ENCODE measurements at places on chromosomes 1 and 21.
A peak's percentile ranks its signal among the peaks of the same experiment; 100 is the strongest.

- peak; percentile 38 for DNase-seq
Observed at GRCh38 chr21:43645136-43645891, 14.0 kb downstream of the HSF2BP start.

DNA sequence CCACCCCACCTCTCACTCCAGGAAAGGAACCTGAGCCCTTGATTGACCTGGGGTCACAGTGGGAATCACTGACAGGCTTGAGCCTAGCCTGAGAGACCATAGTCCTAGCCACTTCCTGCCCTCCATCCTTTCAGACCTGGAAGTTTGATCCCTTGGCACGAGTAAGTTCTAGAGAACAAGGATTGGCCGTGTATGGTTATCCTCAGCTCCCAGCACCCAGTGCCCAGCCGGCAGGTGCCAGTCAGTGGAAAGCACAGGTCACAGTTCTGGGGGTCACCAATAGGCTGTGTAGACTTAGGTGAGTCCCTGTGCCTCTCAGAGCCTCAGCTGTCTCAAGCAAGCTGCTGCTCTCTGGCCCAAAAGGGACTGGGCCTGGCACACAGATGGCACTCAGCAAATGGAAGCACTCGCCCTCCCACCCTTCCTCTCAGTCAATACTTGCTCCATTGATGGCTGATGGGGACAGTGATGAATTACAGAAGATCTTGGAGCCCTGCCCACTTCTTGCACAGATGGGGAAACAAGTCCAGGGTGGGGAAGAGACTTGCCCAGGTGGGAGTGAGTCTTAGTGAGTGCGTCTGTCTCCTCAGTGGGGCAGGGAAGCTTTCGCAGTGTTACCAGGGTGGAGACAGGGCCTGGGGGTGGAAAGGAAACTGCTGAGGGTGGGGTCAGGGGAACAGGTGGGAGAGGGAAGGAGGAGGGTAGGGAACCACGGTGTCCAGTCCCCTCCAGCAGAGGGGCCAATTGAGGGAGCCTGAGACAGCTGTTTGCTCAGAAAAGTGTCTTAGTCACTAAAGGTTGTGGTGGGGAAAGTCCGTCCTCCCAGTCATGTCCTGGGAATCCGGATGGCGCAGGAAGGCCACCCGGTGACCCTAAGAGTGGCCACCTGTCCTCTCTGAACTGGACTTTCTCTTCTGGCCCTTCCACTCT is 2.6 kb upstream of the KCNQ4 start:
- no peak for DNase-seq

GRCh38 chr1:47179988-47180563 is 9.8 kb downstream of the PDZK1IP1 start:
- DNase-seq: no peak

DNA sequence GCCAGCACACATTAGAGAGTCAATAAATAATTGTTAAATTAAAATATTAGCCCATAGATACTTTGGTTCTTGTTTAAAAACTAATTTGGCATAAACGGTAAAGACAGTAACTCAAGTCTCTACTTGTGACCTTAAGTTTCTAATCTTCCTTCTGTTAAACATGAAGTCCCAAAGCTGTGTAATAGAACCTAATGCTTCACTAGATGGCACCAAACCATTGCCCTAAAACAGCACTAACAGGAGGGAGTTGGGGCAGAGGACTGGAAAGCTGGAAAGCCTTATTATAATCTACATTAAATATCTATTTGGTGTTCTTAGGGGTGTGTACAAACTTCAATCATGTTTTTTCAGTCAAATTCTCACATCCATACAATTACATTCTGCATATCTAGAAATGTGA is 176.7 kb downstream of the OLFM3 start:
- DNase-seq: no peak

- no peak for DNase-seq
Observed at GRCh38 chr1:188594542-188595235, 1765.9 kb downstream of the PLA2G4A start.

DNA sequence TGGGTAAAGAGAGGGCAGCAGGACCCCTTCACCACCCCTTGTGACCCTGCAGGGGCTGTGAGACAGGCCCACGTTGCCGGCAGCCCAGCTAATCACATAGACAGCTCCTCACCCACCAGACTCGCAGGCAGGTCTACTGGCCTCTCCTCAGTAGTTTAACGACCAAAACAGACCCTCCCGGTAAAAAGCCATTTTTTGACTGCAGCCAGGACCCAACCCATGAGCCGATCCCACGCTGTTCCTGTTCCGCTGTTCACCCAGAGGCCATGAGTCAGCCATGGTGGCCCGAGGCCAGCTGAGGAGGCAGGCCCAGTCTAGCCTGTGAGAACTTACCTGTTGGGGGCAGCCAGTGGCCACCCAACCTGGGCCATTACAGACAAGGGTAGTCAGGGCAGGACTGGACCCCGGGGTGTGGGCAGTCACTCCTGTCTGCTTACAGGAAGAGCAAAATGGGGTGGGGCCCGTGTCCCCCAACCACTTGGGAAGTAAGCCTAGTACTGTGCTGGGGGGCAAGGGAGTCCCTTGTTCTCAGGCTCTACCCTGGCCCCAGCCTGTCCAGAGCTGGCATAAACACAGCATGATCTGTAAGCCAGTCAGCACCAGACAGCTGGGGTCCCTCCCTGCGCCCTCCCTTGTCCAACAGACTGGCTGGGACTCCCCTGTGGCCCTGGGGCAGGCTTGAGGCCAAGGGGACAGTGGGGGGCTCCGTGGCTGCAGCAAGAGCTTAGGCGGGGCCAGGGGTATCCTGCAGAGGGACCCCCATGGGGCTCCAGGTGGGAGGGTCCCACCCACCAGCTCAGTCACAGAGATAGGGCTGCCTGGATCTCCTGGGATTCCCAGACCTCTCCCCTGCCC is 61.9 kb downstream of the WNT9A start:
- no peak for DNase-seq

GRCh38 chr1:229253151-229253974 is 17.5 kb upstream of the RAB4A start:
- DNase-seq: no peak

- DNase-seq: no peak
Observed at GRCh38 chr1:221963742-221964141, 221.9 kb upstream of the DUSP10 start.

GRCh38 chr1:100710906-100711682 is 8.4 kb upstream of the VCAM1 start:
- no peak for DNase-seq

DNA sequence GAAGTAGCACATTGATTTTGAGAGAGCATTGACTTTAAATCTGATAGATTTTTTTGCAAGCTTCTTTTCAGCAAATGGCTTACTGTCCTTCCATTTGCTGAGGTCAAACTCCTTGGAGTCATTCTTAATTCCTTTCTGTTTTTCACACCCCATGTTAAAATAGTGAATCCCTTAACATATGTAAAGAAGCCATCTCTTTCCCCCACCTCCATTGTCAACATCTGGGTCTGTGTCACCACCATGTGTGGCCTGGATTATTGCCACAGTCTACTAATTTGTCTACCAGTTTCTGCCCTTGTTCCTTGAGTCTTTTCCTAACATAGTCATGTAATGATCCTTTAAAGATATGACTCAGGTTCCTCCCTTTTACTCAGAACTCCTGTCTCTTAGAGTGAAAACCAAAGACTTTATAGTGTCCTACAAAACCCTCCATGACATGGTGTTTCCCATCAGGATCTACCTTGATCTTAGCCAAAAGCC is 104.7 kb downstream of the ST6GALNAC3 start:
- no peak for DNase-seq

DNA sequence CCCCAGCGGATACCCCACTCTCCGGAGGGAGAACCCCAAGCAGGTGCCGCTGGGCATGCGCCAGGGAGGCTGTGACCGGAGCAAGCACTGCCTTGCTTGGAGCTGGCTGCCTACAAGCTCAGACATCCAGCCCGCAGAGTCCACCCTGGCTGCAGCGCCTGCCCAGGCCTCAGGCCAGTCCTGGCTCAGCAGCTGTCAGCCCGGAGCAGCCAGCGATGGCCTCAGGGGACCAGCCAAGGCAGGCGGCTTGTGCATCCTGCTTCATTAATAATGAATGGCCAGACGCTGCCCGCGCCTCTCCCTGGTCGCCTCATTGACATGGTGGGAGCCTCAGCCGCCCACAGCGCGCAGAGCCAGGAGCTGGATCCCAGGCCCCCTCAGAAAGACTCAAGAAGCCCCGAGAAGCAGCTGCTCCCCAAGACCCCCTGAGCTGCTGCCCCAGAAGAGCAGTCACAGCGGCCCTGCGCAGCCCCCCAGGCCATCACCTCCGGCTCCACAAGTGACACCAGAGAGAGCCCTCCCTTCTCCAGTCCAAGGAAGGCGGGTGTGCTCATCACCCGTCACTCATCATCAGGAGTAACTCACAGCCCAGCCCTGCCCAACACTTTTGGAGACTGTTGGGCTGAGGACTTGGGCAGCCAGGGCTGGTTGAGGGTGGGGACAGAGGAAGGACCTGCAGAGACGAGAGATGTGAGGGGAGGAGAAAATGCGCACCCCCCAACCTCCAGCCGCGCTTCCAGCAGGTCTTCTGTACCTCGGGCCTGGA is 19.6 kb downstream of the KCNAB2 start:
- no peak for DNase-seq

GRCh38 chr1:18474559-18475175 is 6.1 kb upstream of the KLHDC7A start:
- no peak for DNase-seq

- no peak for DNase-seq
Observed at GRCh38 chr1:23804183-23804835, 3.8 kb upstream of the GALE start.
